Stimulated activated CD4-positive, alpha-beta T cell treated with anti-CD3 and anti-CD28 coated beads, Interleukin-15, amount 100 ng/mL, for 1 hour (primary cell): ENCODE measurements at places on chromosomes 3 and 15.

DNA sequence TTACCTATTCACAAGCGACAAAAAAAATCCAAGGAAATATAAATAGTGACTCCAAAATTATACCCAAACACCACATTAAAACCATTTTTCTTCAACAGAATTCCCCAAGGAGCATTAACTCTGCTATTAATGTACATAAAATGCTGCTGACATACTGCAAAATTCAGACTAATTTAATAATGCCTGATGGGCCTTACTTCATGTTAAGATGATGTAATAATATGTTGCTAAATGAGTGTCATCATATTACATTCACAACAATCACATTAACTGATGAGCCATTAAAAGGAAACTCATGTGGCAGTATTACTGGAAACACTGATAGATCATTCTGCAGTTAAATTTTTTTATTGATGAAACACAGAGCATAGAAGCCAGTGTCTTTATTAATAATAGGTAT lies 204.9 kb upstream of the CGNL1 start:
- no peak for DNase-seq

- DNase-seq: no peak
Measured at GRCh38 chr3:186880406-186880805, 37.9 kb downstream of the ADIPOQ start.

GRCh38 chr15:49313650-49314049 lies 109.4 kb upstream of the FGF7 start:
- no peak for DNase-seq

GRCh38 chr3:73324203-73325155 lies 263.0 kb downstream of the EBLN2 start:
- no peak for DNase-seq

- no peak for DNase-seq
Measured at GRCh38 chr15:100263721-100264455, 77.9 kb downstream of the ADAMTS17 start.

- DNase-seq: no peak
Measured at GRCh38 chr15:34055868-34056595, 17.0 kb upstream of the AVEN start.

- no peak for DNase-seq
Measured at GRCh38 chr3:16181361-16181760, 6.9 kb downstream of the GALNT15 start.

- no peak for DNase-seq
Measured at GRCh38 chr3:112143689-112144088, 10.6 kb upstream of the GCSAM start.

DNA sequence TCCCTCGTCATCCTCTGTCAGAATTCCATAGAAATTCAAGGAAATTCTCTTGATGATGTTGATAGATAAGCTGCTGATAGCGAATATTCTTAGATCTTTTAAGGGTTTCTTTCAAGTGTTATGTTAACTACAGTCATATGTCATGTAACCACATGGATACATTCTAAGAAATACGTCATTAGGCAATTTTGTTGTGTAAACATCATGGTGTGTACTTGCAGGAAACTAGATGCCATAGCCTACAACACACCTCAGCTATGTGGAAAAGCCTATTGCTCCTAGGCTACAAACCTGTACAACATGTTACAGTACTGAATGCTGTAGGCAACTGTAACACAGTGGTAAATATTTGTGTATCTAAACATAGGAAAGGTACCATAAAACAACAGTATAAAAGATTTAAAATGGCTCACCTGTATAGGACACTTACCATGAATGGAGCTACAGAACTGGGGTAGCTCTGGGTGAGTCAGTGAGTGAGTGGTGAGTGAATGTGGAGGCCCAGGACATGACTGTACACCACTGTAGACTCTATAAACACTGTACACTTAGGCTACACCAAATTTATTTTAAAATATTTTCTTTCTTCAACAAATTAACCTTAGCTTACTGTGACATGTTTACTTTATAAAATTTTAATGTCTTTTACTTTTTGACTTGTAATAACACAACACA lies 34.6 kb downstream of the GLDN start:
- no peak for DNase-seq
